ENCODE measurements at places on chromosomes 2 and 18.

DNA sequence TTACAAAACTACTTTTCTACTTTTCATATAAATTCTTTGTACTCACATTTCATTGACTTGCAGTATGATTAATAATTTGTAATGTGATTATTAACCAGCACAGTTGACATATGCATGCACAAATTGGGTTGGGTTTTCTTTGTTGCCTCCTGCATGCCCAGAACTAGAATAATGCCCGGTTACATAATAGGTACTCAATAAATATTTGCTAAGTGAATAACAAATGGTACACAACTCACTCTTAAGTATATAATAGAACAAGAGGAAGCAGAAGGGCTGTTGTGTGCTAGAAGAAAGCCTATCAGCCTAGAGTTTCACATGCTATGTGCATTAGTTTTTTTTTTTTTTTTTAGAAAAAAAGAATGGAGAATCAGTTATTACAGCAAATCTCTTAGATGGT is 9.3 kb downstream of the RDH14 start:
- DNase-seq = no peak

GRCh38 chr2:29129586-29130281 is 14.5 kb downstream of the CLIP4 start:
- no peak for DNase-seq

DNA sequence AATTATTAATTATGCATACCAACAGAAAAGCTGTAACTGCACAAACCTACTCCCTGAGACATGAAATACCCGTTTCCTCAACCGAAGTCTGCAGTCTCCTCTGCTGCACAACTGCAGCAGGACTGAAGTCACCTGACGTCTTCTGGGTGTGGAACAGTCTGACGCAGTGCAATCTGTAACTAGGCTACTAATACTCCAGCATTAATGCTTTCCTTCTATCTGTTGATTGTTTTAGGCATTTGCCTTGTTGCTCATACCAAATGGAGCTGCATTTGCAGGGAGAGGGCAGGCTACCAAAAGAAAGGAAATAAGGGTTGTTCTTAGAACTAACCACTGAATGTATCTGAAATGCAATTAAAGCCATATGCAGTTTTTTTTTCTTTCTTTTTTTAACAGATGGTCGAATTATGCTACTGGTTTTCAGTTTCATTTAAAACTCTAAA is 40.1 kb downstream of the RTN4 start:
- DNase-seq = no peak

DNA sequence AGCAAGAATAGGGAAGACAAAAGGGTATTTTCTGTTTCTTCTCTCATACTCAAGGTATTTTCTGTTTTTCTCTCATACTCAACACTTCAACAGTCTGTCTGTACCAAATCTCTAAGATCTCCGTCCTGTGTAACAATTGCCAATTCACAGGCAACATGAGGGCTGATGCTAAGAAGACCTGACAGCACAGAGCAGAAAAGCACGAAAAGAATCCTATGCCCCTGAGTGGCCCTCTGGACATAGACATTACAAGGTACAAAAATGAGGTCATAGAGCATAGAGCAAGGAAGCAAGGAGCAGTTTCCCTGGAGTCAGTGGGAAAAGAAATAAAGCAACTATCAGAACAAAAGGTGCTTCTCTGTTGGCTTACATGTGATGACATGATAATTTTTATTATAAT is 1612.6 kb upstream of the CELF4 start:
- DNase-seq = no peak

- DNase-seq = no peak
These were observed 14.1 kb upstream of the OTOS start for GRCh38 chr2:240154606-240155005.
